ENCODE measurements at places on chromosomes 16 and 17.

GRCh38 chr16:1117926-1118325, 21.9 kb upstream of the C1QTNF8 start:
- DNase-seq: no peak

- no peak for DNase-seq
These were observed 296.6 kb upstream of the PMFBP1 start for GRCh38 chr16:72468582-72468981.

- DNase-seq: no peak
These were observed 28.2 kb downstream of the ORC6 start for GRCh38 chr16:46717692-46718091.

DNA sequence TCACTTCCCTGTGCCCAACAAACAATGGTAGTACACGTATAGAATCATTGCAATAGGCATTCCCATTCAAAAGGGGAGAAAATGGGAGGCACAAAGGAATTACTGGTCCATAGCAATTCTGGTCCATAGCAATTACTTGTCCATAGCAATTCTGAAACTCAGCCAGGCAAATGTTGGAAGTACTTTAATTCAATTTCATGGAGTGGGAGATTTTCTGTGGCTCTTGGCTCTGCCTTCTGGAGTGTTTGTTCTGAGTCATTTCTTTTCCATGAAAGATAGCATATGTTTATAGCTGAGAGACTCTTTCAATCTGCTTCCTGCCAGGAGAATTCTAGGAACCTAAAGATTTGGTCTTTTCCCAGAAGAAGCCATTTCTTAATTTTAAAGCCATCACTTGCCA, 182.8 kb upstream of the ELAC2 start:
- DNase-seq: no peak

DNA sequence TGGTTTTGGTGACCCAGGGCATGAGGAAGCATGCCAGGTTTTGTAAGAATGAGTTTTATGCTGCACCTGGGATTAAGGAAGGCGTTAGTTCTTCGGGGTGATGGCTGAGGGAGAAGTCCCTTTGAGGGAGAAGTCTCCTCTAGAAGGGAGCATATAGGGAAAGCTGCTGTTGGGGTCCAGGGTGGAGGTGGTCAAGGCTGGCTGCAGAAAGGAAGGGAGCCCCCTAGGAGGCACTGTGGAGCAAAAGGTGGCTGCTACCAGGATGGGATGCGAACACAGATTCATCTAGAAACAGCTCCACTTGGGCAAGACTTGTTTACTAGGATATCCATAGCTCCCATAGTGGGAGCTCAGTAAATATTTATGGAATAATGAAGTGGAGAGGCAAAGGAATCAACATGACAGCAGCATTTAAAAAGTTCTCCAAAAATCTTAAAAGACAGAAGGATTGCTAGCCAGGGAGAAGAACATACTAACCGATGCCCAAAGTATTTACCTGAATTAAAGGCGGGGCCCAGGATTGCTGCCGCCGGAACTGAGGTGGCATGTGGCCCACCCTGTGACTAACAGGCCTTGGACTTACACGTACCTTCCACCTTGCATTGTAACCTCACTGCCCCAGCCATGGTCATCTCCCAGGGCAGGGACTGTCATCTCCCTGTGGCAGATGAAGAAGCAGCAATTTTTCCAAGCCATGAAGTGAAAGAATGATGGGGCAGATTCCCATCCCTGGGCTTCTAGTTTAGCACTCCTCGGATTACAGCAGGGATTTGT, 7.1 kb upstream of the LPCAT2 start:
- DNase-seq: no peak

GRCh38 chr17:32323811-32324491, 18.0 kb downstream of the C17orf75 start:
- no peak for DNase-seq

DNA sequence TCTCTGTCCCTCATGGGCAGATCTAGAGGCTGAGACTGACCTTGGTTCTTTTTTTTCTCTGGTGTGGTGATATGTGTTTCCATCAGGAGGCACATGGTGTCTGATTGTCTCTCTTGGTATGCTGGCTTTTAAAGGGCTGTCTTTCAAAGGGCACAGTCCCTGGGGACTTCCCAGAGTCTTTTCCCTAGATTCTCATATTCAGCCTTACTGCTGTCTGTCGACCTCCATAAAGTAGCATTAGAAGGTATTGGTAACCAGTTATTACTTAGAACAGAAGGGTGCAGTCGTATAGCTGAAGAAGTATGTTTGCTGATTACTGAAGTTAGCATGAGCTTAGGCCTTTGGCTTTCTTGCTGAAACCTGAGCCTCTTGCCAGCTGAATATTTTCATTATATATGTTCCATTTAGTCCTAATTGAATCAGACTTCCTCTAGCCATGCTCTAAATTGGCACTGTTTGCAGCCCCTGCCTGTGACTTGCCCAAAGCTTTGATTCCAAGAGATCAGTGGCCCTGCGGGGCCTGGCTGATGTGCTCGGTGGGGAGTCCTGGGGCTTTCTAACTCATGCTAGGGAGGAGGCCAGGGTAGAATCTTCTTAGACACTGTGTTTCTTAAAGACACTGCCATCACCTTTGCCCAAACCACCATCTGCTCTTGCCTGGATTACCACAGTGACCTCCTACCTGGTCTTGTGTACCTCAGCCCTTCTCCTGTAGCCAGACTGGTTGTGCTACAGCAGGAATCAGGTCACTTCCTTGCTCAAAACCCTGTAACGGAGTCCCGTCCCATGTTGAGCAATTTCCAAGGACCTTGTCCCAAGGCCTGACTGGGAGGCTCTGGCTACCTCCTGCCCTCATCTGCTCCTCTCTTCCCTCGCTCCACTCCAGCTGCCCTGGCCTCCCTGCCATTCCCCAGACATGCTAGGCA, 71.5 kb downstream of the WWP2 start:
- DNase-seq: no peak

DNA sequence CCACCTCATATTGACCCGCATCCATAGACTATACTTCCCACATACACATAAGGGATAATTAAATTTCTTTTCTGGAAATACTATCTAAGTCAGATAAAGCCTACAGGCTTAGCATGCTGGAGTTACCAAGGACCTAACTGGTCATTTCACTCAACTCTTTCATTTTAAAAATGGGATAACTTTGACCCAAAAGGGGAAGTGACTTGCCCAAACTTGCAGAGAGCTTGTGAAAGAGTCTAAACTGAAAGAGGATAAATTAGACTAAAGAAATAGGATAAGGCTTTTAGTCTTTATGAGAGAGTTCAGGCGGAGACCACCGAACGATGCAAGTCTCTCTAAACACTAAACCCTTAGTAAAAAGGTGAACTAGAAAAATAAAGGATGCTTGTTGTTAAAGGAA, 3.9 kb upstream of the KRT33A start:
- DNase-seq: no peak

DNA sequence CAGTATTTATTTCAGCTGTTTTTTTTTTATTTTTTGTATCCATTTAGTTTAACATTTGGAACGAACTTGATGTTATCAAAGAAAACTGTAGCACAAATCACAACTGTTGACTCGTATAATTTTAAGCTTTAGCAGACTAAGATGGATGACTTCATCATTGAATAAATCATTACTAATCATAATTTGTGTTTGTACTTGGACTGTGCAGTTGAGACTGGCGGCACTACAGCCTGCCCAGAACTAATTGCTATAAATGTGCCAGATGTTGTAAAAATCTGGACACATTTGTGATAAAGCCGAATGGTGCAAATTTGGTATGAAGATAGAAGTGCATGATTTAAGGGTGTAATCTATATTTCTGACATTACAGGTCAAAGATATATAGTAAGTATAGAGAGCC, 897.7 kb upstream of the CDH8 start:
- DNase-seq: no peak

DNA sequence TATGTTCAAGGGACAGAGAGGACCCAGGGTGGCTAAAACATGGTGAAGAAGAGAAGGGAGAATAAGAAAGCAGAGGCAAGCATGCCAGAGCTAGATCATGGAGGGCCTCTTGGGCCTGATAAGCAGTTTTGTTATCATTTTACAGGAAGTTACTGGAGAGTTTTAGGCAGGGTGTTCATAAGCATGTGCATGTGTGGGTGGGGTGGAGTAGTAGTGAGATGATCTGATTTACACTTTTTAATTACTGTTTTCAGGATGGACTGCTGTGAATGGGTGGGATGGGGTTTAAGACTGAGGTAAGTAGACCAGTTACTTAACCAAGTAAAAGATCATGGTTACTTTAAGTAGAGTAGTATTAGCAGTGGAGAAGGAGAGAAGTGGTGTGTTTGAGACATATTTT, 173.6 kb downstream of the PHKB start:
- no peak for DNase-seq

DNA sequence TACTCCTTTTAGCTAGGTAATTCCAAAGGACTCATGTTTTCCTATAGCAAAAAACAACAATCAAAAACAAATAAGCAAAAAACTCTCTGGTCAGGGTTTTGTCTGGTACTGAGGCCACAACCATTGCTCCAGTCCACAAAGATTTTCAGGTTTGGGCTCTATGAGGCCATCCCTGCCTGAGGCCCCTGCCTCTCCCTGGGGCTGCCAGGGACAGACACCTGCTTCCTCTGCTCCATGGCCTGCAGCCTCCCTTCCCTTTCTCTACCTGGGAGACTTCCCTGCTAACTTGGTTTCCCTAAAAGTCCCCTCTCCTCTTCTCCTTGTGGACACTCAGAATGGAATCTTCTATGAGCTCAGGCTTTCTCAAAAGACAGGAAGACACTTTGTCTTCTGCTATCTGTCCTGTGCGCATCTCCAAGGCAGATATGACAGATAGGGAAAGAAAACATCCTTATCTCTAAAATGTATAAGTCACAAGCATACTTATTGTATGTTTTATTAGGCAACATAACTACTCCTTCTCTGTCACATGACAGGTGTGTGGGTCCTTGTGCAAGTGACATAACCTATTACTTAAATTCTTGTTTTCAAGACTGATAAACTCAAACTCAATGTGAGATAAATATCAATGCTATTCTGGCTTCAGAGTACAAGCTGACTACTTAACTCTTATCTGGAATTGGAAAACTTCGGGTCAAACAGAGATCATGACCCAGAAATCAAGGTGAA, 1.2 kb upstream of the ZDHHC1 start:
- no peak for DNase-seq

DNA sequence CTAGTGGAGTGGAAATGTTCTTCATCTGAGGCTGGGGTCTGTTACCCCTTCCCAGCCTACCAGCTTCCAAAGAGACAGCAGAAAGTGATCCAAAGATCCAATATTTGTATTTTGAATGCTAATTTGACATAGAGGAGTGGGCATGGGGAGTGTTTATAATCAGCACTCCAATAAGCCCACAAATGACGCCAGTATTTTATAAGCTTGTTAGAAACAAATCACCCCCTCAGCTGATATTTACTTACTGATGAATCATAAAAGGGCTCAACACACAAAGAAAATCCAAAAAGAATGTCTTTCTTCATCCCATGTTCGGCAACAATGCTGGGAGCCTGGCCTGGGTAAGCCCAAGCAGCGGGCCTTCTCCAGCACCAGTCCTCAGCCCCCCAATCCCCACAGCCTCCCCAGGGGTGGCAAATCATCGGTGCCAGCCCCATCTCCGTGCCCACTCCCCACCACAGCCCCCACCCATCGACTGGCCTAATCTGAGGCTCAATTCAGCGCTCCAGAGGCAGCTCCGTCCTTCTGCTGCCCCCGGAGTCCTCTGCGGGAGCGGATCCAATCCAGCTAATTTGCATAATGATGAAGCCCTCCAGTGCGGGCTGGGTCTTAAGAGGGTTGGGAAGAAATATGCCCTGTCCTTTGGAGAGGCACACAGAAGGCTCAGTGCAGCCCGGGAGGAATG, 169.5 kb downstream of the C16orf78 start:
- no peak for DNase-seq

DNA sequence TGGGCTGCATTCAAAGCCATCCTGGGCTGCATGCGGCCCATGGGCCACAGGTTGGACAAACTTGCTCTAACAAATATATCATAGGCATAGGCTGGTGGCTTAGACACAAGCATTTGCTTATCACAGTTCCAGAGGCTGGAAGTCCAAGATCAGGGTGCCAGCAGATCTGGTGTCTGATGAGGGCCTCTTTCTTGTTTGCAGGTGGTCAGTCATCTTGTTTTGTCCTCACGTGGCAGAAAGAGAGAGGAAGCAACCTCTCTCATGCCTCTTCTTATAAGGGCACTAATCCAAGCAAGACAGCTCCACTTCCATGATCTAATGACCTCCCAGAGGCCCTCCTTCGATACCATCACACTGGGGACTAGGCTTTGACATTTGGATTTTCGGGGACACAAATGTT, 238.7 kb upstream of the TNRC6C start:
- DNase-seq: no peak

DNA sequence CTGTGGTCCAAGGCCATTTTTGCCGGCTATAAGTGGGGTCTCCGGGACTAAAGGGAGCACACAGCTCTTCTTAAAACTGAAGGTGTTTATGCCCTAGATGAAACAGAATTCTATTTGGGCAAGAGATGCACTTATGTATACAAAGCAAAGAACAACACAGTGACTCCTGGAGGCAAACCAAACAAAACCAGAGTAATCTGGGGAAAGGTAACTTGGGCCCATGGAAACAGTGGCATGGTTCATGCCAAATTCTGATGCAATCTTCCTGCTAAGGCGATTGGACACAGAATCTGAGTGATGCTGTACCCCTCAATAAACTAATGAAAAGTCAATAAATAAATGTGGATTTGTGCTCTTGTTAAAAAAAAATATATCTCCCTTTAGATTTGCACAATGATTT, 20.2 kb upstream of the SHISA9 start:
- DNase-seq: no peak
